Stimulated activated CD4-positive, alpha-beta T cell treated with anti-CD3 and anti-CD28 coated beads, Interleukin-1b, Interleukin-23, amount 100 ng/mL, for 1 hour (primary cell): ENCODE measurements at places on chromosomes 7 and 10.

DNA sequence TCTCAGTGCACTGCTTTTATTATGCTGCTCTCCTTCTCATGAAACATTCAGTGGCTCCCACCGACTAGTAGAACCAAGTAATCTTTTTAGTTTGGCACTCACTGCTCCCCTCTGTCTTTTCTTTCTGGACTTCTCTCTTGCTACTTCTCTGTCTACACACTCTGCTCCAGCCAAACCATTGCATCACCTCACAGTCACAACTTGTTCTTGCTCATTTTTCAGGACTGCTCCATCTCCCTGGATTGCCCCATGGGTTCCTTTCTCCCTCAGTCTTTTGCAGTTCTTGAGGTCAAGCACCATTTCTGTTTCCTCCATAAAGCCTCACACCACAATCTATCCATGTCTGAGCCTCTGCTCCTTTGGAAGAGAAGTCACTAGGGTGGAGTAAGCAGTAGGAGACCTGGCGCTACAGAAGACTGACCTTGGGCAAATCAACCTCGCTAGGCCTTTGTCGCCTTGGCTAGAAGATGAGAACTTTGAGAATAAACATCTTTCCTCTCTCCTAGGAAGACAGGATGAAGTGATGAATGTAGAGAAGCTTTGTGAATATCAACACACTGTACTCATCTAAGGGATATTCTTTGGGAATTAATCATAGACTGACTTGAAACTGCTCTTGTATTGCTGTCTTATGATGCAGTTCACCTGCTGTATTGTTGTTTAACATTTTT lies 186.2 kb downstream of the LRMDA start:
- no peak for DNase-seq

DNA sequence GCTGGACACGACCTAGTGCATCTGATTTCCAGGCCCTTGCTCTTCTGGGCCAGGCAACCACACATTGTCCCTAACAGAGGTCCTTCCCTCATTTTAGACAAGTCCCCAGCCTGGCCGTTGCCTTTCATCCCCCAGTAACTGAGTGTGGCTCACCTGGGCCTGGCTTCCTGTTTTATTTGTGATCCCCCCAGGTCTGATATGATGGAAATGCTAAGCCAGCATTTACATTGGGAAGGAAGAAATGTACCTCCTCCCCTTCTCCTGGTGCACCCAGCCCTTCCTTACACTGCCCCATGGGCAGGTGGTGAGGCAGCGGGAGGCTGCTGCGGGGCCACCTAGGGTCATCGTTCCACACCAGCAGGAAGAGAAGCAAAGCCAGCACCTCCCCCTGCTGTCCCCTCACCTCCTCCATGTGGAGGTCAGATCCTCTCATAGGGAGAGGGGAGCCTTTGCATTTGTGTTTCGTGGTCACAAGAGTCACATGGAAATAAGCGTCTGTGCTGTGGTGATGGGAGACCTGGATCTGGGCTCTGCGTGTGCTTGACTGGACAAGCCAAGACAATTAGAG lies 108.8 kb downstream of the GLRX3 start:
- no peak for DNase-seq

DNA sequence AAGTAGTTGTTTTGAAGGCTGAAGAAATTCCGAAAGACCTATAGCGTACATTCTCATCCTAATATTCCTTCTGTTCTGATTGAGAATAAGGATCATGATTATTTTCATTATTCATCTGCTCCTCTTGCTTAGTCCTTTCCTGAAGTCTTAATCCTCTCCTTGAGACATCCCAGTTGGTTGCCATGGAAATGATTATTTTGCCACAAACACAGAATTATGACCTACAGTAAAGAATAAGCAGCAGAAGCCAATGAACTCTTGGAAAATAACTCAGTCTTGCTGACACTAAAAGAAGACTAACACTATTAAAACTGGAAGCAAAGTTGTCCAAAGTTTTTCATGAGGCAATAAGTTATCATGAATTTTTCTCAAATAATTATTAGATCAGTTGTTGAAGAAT lies 47.8 kb upstream of the JAZF1 start:
- DNase-seq, result no peak

DNA sequence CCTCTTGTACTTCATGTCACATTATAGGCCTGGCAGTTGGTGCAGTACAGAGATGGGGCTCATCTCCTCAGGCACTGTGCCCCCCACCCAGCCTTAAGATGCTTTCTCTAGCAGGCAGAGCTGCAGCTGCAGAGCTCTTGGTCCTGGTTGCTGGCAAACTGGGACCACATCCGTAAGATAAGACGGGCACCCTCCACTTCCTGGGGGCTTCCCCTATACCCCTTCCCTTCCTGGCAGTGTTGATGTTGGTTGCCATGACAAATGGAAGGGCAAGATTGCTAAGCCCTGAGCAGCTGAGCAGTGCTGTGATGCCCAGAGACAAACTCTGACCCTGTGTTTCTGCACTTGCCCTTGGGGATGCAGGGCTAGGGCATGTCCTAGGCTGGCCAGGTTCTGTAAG lies 103.4 kb upstream of the ANLN start:
- peak; percentile 23 for DNase-seq

DNA sequence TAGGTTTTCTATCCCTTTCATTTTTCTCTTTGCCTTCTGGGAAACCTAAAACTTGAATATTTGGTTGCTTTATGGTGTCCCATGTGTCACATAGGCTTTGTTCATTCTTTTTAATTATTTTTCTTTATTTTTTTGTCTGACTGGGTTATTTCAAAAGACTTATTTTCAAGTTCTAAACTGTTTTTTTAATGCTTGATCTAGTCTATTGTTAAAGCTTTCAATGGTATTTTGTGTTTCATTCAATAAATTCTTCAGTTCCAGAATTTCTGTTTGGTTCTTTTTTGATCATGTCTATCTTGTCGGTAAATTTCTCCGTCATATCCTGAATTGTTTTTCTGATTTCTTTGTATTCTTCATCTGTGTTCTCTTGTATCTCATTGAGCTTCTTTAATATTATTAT lies 86.8 kb downstream of the NPS start:
- no peak for DNase-seq

DNA sequence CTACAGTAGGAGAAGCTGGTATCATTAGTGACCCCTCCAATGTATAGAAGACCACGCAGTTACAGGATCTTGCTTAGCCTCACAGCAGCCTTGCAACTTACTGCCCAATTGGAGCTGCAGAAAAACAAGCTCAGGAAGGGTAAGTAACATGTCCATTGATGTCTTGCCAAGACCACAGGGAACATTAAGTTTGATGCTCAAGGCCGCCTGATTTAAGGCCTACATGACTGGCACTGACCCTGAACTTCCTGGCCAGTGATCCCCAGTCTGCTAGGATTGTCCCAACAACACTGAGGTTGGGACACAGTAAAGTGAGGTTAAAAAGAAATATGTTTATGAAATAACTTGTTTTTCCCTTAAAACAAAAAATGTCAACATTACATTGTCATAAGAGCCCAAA lies 6.8 kb upstream of the GDF2 start:
- DNase-seq, result no peak

DNA sequence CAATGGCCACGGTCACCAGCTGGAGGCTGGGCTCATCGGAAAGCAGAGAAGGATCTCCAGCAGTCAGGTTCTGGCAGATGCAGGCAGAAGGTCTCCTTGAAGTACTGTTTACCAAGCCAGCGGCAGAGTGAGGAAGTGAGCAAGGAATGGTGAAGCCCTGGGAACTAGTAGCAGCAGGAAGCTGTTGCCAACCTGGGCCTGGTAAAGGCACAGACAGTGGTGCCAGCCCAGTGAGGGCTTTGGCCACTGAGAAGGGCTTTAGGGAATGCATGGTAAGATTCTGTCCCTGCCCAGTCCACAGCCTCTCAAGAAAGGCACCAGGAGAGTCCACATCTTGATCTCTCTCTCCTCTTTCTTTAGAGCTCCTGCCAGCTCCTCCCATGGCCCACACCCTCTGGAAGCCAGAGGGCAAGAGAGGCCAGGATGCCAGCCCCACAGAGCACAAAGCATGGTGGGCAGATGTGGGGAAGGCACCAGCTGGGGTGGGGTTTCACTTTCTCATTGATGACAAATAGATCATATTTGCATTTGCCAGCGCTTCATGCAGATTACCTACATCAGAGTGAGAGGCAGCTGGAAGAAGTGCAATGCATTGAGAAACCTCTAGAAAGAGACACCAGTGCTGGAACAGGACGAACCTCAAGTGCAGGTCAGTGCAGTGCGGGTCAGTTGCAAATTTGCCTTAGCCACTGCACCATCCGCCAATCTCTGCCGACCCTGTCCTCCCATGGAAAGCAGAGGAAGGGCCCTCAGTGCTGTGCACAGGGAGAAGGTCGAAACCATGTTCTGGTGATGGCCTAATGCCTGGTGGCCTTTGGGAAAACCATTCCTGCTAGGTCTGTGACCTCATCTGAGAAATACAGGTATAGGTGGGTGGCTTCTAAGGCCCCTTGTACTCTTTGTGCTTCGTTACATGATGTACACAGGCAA lies 667.8 kb upstream of the MKI67 start:
- DNase-seq, result no peak

DNA sequence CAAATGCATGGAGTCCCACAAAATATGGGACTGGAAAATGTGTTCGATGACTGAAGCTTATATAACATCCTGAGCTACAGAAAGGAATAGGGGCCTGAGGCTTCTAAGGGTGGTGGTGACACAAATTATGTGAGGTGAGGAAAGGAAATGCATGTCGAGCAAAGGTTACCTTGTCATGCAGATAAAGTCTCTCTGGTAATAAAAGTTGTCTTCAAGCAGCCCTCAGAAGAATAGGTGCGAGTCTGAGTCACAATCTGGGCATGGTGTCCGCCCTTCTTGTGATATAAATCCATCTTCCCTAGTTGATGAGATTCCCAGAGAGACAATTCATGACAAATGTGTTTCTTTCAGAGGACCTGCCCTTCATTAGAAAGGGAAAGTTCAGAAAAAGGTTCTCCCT lies 985.2 kb upstream of the C7orf33 start:
- DNase-seq, result no peak

DNA sequence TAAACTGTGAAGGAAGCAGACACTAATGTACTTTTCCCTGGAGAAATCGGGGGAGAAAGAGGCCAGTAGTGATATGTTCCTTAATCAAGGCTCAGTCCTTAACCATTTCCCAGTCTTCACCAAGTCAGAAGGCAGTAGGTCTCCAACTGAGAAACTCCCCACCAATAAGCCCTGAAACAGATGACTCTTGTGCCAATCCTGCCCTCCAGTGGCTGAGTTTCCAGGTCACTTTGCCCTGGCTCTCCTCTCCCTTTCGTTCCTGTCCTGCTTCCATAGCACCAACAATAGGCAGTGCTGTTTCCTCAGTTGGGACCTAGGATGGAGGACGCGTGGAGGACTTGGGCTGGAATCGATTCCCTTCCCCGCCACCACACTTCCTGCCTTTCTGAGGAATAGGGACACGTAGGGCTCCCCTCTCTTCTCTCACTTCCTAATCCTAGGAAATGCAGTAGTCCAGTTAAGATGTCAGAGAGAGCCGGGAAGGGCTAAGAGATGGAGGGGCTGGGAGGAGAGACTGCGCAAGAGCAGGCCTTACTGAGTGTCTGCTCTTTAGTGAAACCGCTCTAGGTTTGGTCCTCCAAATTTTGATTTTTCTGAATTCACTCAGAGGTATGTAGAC lies 23.4 kb downstream of the ATOH7 start:
- no peak for DNase-seq

- no peak for DNase-seq
Measured at GRCh38 chr10:110498087-110498981, 627 bp downstream of the DUSP5 start.

DNA sequence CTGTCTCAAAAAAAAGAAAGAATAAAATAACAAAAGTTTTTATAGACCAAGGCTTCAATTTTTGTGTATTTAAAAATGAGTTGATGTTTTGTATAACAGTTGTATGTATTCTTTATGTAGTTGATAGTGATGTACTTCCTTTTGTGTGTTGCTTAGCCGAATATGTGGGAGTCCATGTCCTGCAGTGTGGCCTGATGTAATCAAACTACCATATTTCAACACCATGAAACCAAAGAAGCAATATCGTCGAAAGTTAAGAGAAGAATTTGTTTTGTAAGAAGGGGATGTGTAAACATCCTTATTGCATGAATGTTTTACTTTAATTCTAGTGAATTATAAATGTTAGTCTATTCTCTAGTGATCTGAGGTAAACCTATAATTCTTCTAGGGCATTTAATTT lies 56.6 kb downstream of the MPLKIP start:
- DNase-seq, result no peak

- DNase-seq, result no peak
Measured at GRCh38 chr7:87473986-87474385, 1.5 kb downstream of the ABCB4 start.

DNA sequence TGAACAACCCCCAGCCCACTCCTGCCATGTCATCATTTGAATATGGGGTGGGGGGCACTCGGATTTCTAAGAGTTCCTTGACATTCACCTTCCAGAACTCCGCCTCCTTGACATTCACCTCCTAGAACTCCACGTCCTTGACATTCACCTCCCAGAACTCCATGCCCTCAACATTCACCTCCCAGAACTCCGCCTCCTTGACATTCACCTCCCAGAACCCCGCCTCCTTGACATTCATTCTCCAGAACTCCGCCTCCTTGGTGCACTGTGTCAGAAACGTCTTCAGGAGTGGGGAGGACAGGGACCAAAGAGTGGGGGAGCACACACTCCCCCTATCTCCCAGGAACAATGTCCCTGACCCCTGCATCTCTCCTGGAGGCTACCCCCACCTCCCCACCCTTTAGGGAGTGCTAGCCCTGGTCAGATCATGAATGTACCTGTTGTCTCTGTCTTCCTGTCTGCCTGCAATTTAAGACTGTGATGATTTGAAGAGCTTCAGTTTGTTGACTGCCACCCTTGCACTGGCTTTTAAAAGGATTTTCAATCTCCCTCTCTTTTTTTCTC lies 110.1 kb downstream of the NPTX2 start:
- DNase-seq, result no peak

DNA sequence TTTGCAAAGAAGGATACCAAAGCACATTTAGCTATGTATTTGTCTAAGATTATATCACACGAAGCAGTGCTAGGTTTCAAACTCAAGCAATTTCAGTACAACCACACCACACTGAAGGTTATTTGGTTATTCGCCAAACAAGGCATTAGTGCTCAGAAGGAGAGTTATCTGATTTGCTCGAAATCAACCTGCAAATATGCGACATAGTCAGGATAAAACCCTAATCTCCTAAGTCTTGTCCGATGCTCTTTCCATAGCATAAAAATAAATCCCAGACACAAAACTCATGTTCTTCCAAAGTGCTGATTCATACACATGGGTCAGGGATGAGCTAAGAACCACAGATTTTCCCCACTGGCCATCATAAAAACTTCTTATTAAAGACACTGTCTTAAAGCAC lies 1288.0 kb upstream of the SORCS1 start:
- no peak for DNase-seq

DNA sequence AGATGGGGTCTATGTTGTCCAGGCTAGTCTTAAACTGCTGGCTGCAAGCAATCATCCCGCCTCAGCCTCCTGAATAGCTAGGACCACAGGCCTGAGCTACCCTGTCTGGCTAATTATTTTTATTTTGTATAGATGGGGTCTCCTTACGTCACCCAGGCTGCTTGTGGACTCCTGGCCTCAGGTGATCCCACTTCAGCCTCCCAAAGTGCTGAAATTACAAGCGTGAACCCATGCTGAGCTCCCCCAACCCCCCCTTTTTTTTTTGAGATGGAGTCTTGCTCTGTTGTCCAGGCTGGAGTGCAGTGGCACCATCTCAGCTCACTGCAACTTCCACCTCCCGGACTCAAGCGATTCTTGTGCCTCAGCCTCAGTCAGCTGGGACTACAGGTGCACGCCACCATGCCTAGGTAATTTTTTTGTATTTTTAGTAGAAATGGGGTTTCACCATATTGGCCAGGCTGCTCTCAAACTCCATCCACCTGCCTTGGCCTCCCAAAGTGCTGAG lies 25.4 kb downstream of the FAM25A start:
- DNase-seq, result no peak

- DNase-seq, result no peak
Measured at GRCh38 chr7:44912775-44913347, 27.5 kb upstream of the PURB start.

- DNase-seq, result no peak
Measured at GRCh38 chr7:101245147-101245668, 327 bp upstream of the FIS1 start.
